ENCODE measurements at places on chromosomes 13 and 19.

DNA sequence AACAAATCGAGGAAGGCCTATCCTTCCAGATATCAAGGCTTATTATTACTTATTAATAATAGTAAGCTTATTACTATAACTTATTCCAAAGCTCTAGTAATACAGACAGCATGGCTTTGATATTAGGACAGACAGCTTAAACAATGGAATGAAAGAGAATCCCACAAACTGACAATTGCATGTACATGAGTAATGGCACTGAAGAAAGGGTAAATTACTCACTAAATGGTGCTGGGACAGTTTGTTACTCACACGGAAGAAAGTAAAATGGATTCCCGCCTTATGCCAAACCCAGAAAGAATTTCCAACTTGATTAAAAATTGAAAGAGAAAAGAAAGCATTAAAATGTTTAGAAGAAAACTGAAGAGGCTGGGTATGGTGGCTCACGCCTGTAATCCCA is 60.3 kb downstream of the MIPEP start:
- DNase-seq: no peak

DNA sequence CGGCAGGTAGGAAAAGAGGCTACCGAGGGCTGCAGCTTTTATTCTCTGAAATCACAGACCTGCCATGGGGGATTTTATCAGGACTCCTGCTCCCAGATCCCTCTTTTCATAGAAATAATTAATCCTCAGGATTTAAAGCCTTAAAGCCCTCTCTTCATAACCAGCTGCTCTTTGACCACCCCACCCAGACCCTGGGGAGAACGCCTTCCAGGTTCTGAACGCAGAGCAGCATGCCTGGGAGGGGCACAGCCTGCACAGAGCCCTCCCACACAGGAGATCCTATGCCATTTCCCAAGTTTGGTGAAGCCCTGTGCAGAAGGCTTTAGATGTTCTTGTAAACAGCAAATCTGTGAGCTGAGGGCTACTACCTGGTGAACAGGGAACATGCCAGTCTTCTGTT is 91.1 kb downstream of the STOML3 start:
- DNase-seq: no peak

DNA sequence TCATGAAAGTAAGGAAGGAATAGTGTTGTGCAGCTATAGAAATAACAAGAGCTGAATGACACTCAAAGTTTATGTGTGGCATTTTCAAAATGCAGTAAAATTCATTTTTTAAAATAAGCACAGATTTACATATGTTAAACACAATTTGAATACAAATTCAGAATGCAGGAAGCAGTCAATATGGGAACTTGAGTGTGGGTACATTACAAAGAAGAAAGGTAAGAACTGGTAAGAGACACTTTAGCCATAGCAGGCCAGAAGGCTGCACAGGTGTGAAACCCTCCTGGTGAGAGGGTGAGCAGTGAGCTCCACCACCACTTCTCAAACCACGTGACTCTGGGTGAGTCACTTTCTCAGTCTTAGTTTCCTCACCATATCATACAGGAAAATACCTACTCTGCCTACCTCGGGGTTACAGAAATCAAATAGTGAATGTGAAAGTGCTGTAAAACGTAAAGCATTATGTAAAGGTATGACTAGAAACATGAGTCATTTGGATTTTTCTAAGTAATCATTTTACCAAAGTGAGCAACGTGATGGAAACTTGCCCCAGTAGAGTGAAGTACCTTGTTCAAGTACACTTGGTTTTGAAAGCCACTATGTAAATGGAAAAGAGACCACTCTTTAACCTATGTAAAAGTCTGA is 40.5 kb downstream of the USP12 start:
- DNase-seq: peak; percentile 16

- DNase-seq: peak; percentile 63
Observed at GRCh38 chr19:29189033-29189360, 24.0 kb downstream of the UQCRFS1 start.

DNA sequence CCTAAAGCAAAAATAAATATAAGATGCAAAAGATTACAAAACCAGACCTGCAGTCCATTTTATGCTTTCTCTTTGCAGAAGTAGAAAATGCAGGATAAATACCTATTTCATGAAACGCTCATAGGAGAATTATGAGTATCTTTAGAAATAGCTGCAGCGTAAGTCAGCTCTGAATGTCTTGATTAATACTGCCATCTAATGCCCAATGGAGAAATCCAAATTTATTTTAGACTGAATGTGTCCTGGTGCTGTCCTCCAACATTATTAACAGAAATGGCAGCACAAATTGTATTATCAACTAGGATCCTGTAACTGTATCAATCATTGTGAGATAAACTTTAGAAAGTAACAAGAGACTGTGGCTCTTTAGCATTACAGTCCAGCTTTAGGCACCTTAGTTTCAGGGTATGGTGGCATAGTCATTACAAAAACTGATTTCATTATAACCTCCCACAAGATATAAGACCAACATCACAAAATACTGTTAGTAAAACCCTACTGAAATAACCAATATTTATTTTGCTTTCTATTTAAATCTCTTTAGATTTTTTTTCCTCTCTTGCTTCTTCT is 162.1 kb upstream of the MIR17HG start:
- DNase-seq: no peak

DNA sequence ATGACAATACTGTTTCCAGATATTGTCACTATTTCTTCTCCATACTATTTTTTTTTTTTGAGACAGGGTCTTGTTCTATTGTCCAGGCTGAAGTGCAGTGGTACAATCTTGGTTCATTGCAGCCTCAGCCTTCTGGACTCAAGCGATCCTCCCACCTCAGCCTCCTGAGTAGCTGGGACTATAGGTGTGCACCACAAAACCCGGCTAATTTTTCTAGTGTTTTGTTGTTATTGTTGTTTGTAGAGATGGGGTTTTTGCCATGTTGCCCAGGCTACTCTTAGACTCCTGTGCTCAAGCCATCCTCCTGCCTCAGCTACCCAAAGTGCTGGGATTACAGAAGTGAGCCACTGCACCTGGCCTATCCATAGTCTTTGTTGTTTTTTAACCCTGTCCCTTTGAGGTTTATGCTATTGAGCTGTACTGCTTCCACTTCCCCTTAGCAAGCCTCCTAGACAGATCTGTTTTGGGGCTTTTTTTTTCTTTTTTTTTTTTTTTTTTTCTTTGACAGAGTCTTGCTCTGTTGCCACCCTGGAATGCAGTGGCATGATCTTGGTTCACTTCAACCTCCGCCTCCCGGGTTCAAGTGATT is 27.6 kb upstream of the MAP3K10 start:
- no peak for DNase-seq

DNA sequence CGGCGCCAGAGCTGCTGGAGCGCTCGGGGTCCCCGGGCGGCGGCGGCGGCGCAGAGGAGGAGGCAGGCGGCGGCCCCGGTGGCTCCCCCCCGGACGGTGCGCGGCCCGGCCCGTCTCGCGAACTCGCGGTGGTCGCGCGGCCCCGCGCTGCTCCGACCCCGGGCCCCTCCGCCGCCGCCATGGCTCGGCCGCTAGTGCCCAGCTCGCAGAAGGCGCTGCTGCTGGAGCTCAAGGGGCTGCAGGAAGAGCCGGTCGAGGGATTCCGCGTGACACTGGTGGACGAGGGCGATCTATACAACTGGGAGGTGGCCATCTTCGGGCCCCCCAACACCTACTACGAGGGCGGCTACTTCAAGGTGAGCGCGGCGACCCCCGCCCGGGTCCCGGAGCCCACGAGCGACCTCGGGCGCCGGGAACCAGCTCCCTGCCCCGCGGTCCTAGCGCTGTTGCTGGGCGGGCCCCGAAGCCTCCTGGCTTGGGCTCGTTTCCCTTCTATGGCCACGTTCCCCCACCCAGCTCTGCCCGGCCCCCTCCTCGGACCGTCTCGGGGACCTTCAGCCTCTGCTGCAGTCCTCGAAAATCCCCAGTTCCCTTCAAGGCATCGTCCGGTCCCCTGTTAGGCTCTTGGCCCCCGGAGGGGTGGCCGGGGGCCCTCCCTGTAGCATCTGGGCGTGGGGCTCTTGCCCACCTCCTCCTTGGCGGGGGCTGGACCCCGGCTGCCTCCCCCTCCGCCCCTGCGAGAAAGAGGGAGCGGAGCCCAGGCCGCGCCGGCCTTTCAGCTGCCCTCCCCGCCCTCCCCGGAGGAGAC is at the start of gene CDC34:
TSS of gene CDC34 (plus strand) at position 8 of the 808 bp plus-strand sequence. CDS start at position 180, 172 bp downstream.
- no peak for DNase-seq

DNA sequence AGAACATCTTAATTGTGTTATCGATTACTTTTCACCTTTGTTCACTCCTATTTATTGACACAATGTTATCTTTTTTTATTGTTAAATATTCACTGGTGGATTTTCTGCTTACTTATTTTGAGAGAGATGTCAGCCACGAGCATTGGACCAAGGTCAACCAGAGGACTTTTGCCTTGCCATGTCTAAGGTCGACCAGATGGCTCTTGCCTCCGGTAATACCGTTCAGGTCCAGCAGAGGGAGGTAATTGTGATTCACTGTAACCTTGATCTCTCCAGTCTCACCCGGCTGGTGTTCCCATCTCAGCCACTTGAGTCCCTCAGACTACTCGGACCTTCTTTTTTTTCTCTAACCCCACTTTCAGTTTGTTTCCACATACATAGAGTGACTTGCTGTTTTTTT is 1438.1 kb downstream of the UQCRFS1 start:
- DNase-seq: no peak

- no peak for DNase-seq
Observed at GRCh38 chr13:97387485-97387839, 46.5 kb upstream of the RAP2A start.

- no peak for DNase-seq
Observed at GRCh38 chr13:67186995-67187569, 43.1 kb downstream of the PCDH9 start.

DNA sequence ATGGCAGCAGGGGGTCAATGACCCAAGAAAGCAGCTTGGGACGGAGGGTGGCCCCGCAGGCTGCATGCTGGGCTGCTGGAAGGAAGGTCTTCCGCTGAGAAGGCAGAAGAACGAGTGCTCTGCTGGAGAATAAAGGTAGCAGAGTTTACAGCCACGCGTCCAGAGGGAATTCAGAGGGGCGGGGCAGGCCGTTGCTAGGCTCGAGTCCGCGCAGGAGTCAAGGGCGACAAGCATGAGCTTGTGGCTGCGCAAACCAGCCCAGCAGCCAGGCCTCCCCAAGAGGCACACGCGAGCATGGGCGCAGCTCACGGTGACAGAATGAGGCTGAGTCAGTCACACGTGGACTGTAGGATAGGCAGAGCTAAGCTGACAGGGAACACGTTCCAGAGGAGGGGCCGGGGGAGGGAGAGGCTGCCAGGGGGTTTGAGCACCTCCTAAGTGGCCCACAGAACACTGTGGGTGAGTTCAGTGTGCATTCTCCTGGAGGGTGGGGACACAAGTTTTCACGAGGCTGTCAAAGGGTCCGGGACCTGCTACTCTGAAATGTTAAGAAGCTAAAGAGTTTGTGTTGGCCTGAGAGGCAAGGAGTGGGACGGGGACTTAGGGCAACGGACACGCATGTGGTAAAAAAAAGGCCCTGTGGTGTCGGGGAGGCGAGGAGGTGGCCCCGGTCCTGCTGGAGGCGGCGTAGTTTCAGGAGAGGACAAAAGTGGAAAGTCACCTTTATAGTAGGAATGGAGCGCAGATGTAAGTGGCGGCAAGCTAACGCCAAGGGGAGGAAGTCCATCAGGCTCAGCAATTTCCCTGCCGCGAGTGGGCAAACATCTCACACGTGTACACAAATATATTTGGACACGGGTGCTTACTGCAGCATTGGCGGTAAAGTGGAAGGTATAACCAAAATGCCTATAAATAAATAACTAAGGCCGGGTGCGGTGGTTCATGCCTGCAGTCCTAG is 17.7 kb downstream of the RFX2 start:
- peak; percentile 90 for DNase-seq

DNA sequence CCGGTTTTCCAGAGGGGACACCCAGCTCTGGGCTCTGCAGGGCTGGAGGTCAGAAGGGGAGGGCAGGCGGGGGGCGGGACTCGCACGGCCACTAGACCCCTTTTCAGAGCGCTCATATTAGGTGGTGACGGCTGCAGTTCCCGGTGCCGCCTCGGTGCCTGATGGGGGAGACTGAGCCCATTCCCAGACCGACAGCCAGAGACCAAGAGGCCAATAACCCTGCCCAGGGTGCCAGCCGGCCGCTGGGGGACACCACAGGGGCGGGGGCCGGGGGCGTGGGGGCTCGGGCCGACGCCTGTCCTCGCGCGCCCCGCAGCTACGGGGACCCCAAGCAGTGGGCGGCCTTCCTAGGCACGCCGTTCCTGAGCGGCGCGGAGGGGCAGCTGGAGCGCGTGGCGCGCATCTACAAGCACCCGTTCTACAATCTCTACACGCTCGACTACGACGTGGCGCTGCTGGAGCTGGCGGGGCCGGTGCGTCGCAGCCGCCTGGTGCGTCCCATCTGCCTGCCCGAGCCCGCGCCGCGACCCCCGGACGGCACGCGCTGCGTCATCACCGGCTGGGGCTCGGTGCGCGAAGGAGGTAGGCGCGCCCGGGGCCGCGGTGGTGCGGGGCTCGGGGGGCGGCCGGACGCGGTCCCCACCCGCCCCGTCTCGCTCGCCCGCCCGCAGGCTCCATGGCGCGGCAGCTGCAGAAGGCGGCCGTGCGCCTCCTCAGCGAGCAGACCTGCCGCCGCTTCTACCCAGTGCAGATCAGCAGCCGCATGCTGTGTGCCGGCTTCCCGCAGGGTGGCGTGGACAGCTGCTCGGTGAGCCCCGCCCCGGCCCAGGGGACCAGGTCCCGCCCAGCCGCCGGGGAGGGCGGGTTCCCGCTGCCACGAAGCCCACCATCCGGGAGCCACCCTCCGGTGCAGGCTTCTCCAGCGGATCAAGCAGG is 2.4 kb downstream of the TIMM13 start:
- DNase-seq: no peak

GRCh38 chr13:100789968-100790367 is 115.4 kb upstream of the TMTC4 start:
- DNase-seq: peak; percentile 85

DNA sequence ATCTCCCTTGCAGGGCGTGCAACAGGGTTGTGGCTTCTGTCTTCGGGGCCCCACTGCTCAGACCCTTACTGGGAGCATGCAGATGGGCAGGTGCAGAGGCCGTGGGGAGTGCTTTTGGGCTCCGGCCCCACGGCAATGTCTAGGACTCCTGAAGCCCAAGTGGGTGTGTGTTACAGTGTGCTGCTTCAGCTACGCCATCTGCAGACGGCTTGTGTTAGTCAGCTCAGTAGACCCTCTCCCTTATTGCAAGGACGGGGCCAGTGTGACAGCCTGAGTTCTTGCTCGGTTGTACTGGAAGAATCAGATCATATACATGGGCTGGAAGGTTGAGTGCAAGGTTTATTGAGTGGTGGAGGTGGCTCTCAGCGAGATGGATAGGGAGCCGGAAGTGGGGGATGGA is 39.3 kb downstream of the DNAJC3 start:
- DNase-seq: no peak

DNA sequence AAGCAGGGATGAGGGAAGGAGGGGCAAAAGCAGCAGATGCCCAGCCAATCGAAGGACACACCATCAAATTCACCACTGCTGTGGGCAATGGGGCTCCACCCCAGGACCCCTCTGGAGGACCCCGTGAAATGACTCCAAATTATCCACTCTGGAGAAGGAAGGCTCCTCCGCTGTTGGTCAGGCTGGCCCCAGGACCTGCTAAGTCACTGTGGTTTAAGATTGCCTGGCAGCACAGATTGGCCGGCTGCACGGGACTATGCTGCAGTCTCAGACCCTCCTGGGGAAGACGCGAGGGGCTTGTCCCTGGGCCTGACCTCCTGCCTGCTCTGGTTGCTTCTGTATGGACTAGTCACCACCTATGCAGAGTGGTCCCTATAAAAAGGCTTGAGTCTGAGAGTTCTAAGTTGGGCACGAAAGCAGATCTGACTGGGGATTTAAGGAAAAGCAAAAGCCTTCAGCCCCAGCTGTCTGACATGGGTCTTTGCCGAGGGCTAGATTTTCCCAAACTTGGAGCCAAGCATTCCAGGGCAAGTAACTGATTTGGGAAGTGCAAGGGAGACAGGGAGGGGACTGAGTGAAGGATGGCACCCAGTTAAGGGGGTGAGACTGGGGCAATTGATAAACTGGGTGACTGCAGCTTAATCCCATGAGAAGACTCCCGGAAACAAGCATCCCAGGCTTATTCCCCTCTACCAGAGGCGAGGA is 91.7 kb downstream of the TSHZ3 start:
- no peak for DNase-seq
